Thoracic aorta (tissue), 2 donors: ENCODE measurements at places on chromosomes 6 and 20. TPM values are rescaled to one million over a fixed set of nuclear protein-coding genes. Genes with fewer than 3 reads are reported as not detected.

- DNase-seq, result no peak
These were observed 560.0 kb downstream of the C6orf118 start for GRCh38 chr6:164749221-164750064.

The TPD52L1 gene
- total RNA-seq, result 73.5 TPM

GRCh38 chr6:12371641-12372146 is 81.5 kb downstream of the EDN1 start:
- no peak for DNase-seq

- no peak for DNase-seq
These were observed 111.9 kb downstream of the ANKRD60 start for GRCh38 chr20:58116505-58116904.

DNA sequence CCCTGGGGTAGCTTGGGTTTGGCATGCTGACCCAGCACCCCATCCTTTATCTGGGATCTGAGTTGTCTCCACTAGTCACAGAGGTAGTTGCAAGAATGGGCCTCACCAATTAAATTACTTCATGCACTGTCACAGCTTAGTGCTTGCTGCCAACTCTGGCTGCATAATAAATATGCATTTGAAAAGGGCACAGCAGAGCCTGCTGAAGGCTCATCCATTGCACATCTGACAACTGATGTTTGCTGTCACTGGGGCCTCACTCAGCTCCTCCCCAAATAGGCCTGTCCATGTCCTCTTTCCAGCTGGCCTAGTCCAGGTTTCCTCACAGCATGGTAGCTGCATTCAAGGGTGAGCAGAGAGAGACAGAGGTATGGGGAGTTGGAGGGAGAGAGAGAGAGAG is 13.3 kb upstream of the NXT1 start:
- DNase-seq, result no peak

- DNase-seq, result no peak
These were observed 145.7 kb downstream of the BMP5 start for GRCh38 chr6:55729665-55730064.

GRCh38 chr6:2232445-2232844 is 13.0 kb downstream of the GMDS start:
- no peak for DNase-seq

GRCh38 chr6:82568290-82568993 is 204.8 kb downstream of the TPBG start:
- no peak for DNase-seq

DNA sequence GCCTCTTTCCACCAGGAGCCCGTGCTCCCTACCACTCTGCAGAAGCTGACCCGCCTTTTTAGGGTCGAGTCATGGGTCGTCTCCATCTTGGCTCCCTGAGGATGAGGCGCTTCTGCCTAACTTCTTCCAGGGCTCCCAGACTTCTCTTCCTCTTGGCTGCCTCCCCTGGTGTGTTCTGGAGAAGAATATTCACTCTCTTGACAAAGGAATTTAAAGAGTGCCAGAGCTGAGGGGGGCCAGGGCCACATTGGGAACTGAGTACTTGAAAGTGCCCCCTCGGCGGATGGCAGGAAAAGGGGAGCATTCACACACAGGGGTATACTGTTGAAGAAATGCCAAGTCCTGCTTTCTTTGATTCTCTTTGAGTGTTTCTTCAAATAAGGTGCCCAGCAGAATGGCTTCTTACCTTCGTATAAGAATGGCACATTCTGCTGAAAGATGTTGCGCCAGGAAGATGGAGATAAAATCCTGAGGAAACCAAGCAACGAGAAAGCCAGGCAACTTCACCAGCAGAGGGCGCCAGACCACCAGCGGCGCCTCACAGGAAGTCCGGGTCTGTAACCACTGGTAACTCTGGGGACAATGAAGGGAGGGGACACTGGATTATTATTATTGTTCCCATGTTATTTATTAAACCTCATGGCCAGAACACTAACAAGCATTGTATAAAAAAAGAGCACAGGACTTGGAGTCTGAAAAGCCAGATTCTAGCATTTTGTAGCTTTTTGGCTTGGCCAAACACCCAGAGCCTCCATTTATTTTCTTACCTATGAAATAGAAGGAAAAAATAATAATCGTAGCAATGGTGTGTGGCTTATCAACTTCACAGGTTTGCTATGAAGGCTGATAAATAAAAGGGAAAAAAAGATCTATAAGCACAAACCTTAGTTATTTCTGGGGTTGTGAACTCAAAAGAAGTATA is 176.7 kb downstream of the HACE1 start:
- DNase-seq, result no peak

DNA sequence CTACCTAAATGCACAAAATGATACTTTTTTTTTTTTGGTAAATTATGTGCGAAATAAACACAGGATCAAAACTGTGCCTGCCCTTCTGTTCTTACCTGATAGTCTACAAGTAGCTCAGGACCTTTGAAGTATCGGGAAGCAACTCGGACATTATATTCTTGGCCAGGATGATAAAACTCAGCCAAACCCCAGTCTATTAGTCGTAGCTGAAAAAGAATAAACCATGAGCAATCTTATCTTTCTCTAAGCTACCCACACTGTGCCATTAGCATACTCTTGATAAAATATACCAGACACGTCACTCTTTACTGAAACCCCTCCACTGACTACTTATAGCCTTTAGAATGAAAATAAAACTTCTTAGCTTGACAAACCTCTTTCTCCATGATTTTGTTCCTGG is 29.8 kb upstream of the TBC1D20 start:
- DNase-seq, result no peak

DNA sequence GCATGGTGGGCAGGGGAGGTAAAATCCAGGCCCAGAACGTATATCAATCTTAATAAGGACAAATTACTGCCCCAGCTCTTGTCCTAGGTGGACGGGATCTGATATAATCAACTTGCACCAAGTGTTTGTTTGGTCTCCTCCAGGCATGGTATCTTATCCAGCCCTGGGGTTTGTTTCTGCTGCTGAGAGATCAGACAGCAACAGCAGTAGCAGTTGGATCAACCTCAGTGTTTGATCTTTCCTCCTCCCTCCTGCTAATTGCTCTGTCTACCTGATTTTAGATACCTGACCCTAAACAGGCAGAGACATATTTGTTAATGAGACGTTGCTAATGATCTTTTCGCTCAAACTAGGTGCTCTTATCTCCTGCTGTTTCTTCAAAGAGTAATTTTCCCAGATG is 100.4 kb upstream of the BACH2 start:
- no peak for DNase-seq

- no peak for DNase-seq
These were observed 46.3 kb downstream of the GOPC start for GRCh38 chr6:117555882-117556498.

The EGFL8 gene
- total RNA-seq, result 16.2 TPM

The SLC22A7 gene
- total RNA-seq, result not detected

The CCR6 gene
- not detected for total RNA-seq

GRCh38 chr6:34520645-34521462 is 35.3 kb downstream of the SPDEF start:
- no peak for DNase-seq

DNA sequence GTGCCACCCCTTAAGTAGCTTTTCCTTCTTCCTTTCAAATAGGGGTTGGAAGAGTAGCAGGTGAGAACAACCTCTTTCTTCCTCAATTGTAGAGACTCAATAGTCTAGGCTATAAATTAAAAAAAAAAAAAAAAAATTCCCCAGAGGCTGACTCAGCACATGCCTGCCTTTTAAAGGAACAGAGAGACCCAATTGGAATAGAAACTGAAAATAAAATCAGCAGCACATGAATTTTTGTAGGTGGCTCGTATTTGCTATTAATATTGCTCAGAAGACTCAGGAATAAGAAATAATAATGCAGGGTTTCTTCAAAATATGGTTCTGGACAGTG is 19.3 kb downstream of the TOP1 start:
- no peak for DNase-seq
